IMR-90 (cell line): ENCODE measurements at places on chromosomes 16 and 17. TPM values are rescaled to one million over a fixed set of nuclear protein-coding genes. Genes with fewer than 3 reads are reported as not detected.

DNA sequence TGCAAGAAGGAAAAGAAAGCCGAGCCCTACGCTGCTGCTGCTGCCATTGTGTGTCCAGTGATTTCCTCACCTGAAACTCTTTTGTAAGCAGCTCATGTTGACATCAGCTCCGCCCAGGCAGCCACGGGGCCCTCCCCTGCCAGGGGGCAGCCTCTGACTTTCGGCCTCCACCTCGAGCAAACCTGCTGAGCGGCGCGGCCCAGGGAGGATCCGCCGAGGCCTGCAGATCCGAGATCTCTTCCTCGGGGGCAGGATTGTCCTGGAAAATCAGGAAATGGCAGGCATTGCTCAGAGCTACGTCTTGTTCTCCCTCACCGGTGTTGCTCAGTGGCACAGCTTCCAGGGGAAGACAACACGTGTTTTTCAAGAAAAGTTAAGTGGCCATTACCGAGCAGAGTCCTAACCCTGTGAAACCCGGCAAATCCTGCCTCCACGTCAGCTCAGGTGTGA is 35.6 kb upstream of the ZNF750 start:
- H3K27ac ChIP-seq = no peak overlapping the region
- H3K4me1 ChIP-seq = peaks cover 3% of the 10 kb centered on the region; the same call in 1 of the 2 replicates
- peaks cover 9% of the 10 kb centered on the region for H3K36me3 ChIP-seq
- H3K27me3 ChIP-seq = no peaks in the 10 kb centered on the region
- DNase-seq = no peak
- H3K4me3 ChIP-seq = no peak overlapping the region

Gene MED1
- total RNA-seq = 21.9 and 24.2 TPM in 2 replicates

DNA sequence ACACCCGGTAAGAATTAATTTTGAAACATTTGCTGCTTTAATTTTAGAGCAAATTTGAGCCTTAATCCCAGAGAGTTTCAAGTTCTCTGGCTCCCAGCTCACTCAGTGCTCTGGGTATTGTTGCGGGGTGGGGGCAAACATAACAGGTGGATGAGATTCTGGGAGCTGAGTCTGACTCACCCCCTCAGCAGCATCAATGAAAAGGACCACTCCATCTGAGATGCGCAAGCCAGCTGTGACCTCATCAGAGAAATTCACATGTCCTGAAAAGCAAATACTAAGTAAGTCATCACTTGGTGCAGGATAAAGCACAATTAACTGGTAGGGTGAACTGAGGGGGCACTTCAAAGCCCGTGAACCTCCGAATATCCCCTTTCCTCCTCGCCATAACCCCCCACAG is 19.9 kb downstream of the EFTUD2 start:
- no peak overlapping the region for H3K27ac ChIP-seq
- H3K4me3 ChIP-seq = no peak overlapping the region
- peaks cover 51% of the 10 kb centered on the region for H3K36me3 ChIP-seq
- H3K27me3 ChIP-seq = no peaks in the 10 kb centered on the region

GRCh38 chr16:67907397-67908180 is 14.5 kb downstream of the PSKH1 start:
- no peak overlapping the region for H3K27ac ChIP-seq
- H3K4me1 ChIP-seq = peaks cover 2% of the 10 kb centered on the region; the same call in 1 of the 2 replicates
- DNase-seq = no peak
- no peak overlapping the region for H3K4me3 ChIP-seq

DNA sequence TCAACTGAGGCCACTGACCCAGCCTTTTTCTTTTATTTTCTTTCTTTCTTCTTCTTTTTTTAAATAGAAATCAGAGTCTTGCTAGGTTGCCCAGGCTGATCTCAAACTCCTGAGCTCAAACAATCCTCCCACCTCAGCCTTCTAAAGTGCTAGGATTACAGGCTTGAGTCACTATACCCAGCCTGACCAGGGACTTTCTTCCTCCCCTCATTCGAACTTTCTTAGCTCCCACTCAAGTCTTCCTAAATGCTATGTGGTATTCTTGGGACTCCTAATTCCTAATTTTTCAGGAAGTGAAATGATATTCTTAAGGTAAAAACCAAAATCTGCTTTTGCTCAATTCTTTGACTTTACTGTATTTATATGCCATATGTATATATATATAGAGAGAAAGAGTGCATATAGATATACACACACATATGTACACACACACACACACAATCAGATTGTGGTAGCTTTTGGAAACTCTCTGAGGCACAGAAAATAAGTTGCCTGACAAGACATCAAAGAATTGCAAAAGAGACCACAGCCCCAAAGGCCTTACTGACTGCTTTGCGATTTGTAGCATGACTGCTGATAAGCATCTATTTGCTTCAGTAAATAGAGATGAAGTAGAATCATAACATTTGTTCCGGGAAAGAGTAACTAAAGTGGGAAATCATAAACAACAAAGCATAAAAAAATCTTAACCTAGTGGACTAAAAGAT is 9.5 kb upstream of the AMZ2 start:
- no peaks in the 10 kb centered on the region for H3K36me3 ChIP-seq
- no peaks in the 10 kb centered on the region; the same call in 1 of the 2 replicates for H3K27me3 ChIP-seq
- no peak overlapping the region for H3K4me3 ChIP-seq
- DNase-seq = no peak
